ENCODE measurements at places on chromosomes 12 and 14. TPM values are rescaled to one million over a fixed set of nuclear protein-coding genes. Genes with fewer than 3 reads are reported as not detected.

DNA sequence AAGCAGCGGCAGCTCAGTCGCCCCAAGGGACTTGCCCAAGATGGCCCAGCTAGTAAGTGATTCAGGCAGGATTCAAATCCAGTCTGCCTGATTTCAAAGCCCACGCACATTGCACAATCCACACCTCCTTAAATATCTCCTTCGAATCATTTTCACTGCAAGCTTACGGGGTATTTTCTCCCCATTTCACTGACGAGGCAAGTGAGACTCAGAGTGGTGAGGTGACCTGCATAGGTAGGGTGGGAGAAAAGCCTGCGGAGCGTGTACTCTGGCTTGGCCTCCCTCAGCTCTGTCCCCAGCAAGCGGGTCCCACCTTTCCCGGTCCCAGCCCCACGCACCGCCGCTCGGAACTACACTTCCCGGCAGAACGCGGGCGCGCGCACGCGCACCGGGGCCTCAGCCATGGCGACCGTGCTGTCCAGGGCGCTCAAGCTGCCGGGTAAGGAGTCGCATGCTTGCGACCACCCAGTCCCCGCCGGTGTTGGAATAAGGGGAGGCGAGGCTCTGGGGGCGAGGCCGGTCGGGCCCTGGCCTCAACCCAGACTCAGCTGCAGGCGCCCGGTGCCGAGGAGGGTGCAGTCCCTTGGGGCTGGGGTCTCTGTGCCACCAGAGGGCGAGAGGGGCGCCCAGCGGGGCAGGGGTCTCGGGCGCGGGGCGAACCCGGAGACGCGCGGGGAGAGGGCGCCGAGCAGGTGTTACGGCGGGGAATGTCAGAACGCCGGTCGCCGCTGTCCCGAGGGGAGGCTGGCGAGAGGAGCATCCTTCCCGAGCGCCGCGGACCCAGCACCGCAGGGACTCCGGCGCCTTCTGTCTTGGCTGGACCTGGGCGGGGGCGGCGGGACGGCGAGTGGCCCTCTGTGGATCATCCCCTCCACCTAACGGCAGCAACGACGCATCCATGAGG lies at the start of gene FAM234B:
FAM234B (plus strand) TSS at position 380 of the 904 bp plus-strand sequence; CDS start at position 403, 23 bp downstream.
- no peaks in the 10 kb centered on the region for H3K27me3 ChIP-seq
- peak within 1 kb of the TSS; percentile 92 for H3K4me3 ChIP-seq
- peaks cover 4% of the 10 kb centered on the region for H3K4me1 ChIP-seq
- peak; percentile 94 for DNase-seq
- no peaks in the 10 kb centered on the region for H3K36me3 ChIP-seq

DNA sequence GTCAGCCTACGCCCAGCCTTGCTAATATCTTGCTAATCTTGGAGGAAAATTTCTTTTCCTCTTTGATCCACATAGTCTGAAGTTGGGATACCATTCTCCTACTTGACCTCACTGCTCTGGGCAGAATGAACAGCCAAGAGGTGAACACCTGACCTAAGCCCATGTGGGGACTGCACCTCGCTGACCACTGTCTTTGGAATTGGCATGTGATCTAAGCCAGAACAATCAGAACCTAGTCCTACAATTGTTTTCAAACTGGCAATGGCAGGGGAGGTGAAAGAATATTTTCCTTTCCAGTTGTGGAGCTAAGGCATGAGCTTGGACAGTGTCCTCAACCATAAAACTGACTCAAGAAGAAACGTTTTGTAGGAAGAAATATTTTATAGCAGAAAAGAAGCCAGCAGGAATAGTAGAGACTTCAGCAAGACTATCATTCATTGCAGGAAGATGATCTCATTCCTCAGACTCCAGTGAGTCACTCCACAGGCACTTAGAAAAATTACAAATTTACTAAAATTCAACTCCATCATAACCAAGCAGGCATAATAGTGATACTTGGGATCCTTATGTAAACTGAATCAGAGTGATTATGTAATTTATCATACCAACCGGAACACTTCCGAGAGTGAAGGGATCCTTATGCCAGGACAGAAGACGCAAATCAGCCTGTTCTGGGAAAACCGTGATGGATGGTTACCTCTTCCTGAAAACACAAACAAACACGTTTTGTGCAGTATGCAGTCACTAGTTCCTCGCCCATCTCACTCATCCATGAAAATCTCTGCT lies 14.7 kb downstream of the PTPRO start:
- H3K27me3 ChIP-seq, result no peaks in the 10 kb centered on the region
- H3K4me3 ChIP-seq, result peak overlapping the region; percentile 8
- H3K4me1 ChIP-seq, result 0 out of 2 replicates have a peak, but pooled peaks cover 6% of the 10 kb centered on the region

DNA sequence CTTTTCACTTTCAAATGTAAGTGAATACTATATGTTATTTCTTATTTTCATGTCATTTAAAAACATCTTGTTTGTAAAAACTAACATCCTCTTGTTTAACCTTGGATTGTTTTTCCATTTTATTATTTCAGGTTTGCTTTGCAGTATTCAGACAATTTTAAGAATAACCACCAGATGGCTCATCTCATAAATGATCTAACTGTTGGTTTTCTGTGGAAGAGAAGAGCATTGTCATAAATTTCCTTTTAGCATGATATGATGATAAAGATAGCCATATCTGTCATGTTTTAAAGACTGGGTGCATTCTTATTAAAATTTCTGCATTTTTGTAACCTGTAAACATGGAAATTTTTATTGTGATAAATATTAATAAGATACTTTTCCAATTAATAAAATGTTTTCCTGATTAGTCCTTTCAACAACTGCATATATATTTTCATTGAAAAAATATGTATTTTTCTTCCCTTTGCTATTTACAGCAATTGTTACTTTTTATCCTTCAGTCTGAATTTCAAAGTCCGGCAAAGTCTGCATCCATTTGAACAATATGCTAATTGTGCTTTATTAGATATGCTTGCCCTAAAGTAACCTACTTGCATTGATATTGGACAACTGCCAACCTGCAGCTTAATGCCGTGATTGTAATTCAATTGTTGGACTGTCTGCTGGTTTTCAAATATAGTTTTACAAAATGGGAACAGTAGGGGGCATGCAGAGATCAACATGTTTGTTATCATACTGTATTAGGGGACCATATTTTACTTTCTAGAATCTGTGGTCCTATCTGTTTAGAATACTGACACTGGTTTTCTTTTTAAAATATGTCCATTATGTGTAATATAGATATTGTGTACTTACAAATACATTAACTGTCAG lies 163.4 kb downstream of the GARIN6 start:
- no peaks in the 10 kb centered on the region for H3K27me3 ChIP-seq
- H3K36me3 ChIP-seq, result no peaks in the 10 kb centered on the region
- H3K27ac ChIP-seq, result no peak overlapping the region
- peak; percentile 21 for DNase-seq

DNA sequence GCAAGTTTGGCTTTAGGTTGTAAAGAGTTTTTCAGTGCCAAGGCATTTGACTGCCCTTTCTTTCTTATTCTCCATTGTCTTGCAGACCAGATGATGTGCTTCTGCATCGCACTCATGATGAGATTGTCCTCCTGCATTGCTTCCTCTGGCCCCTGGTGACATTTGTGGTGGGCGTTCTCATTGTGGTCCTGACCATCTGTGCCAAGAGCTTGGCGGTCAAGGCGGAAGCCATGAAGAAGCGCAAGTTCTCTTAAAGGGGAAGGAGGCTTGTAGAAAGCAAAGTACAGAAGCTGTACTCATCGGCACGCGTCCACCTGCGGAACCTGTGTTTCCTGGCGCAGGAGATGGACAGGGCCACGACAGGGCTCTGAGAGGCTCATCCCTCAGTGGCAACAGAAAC lies 64.3 kb downstream of the KCNMB4 start:
- no peaks in the 10 kb centered on the region for H3K27me3 ChIP-seq
- no peaks in the 10 kb centered on the region for H3K4me1 ChIP-seq

The SLC25A47 gene
- not detected for polyA plus RNA-seq

- peaks cover 38% of the 10 kb centered on the region for H3K36me3 ChIP-seq
- H3K27ac ChIP-seq, result no peak overlapping the region
- no peaks in the 10 kb centered on the region for H3K27me3 ChIP-seq
- H3K4me3 ChIP-seq, result no peak overlapping the region
- peak; percentile 64 for DNase-seq
These were observed 70.2 kb upstream of the GPHB5 start for GRCh38 chr14:63388766-63389431.

DNA sequence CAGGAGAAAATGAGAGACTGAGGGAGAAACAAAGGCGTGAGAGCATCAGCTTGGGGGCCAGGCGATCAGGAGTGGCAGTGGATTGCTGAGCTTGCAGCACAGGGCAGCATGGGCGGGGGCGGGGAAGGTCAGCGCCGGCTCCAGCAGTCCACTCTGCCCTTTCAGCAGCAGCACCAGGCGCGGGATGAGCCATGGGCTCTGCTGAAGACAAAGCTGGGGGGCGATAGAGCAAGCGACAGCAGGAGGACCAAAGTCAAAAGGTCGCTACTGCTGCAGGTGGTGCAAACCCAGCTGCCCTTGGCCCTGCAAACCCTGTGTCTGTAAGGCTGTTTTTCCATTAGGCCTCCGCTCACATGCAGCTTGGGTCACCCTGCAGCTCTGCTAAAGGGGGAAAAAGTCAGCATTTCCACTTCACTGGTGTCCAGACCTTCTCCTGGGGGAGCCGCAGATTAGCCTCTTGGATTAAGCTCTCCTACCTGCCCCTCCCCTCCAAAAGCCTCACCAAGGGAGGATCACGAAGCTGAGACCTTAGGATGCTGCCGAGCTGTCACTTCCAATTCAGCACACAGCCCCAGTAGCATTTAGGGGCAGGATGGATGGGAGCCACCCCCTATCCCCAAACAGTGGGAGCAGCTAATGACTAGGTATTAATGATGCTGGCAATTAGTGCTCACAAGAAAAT lies 204.8 kb downstream of the DPF3 start:
- H3K27me3 ChIP-seq, result no peaks in the 10 kb centered on the region
- no peak for DNase-seq
- H3K4me1 ChIP-seq, result peaks cover 29% of the 10 kb centered on the region
- H3K36me3 ChIP-seq, result no peaks in the 10 kb centered on the region
- no peak overlapping the region for H3K27ac ChIP-seq

The ALG10 gene
- polyA plus RNA-seq, result 2.8 TPM

The GLTP gene
- polyA plus RNA-seq, result 23.0 TPM

GRCh38 chr14:99188731-99189191 lies 83.2 kb downstream of the BCL11B start:
- peaks cover 7% of the 10 kb centered on the region for H3K4me1 ChIP-seq
- H3K4me3 ChIP-seq, result no peak overlapping the region
- no peak overlapping the region for H3K27ac ChIP-seq
- H3K27me3 ChIP-seq, result peaks cover 98% of the 10 kb centered on the region
- no peaks in the 10 kb centered on the region for H3K36me3 ChIP-seq
